ENCODE measurements at places on chromosomes 2 and 18. TPM values are rescaled to one million over a fixed set of nuclear protein-coding genes. Genes with fewer than 3 reads are reported as not detected.

DNA sequence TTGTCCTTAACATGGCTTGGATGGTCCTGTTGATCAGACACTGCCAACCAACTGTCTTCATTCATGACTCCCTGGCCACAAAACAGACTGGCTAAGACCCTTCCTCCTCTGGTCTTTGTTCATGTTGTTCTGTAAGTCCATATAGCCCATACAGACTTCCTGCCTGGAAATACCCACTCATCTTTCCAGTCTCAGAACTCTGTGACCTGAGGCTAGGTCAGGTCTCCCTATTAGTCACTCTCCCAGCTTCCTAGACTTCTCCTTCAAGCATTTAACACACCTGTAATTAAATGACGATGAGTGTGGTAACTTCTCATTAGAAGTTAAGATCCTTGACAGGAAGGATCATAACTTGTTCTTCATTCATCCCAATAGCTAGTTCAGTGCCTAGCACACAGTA, 56.3 kb downstream of the CCDC93 start:
- H3K27me3 ChIP-seq = no peaks in the 10 kb centered on the region
- DNase-seq = no peak
- H3K27ac ChIP-seq = no peak overlapping the region
- H3K4me1 ChIP-seq = no peaks in the 10 kb centered on the region

DNA sequence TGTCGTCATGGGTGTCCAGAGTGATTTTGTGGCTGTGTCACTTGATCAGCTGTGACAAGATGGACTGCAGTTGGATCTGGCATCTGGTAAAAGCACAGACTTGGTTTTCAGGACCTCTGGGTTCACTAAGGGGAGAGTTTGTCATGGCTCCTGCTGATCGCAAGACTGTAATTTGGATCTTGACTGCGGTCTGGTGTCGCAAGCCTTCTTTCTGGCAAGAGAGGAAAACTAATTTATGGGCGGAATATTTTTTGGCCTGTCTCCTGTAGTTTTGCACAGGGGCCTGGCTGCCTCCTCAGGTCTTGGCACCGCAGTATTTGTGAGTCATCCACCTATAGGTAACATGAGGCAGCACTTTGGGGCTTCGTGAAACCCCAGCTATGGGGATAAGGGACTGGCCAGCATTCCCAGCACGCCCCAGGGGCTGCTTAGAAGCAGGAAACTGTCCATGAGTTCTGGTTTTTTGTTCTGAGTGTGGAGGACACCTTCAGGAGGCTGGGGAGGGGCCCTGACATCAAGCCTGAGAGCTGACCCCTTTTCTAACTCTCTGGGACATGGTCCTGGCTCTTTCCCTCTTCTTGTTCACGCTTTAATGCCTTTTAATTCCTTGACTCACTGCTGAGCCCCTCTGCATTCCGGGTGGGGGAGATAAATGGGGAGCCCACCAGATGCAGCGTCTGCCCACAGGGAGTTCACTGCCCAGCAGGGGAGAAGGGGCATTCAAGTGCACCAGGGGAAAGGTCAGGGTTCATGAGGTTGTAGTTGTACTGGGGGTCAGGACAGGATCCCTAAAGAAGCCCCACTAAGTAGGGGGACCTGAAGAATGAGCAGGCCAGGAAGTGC, 12.2 kb downstream of the SH3BP4 start:
- H3K27ac ChIP-seq = no peak overlapping the region
- DNase-seq = no peak
- no peak overlapping the region for H3K4me3 ChIP-seq
- H3K4me1 ChIP-seq = no peaks in the 10 kb centered on the region
- H3K36me3 ChIP-seq = no peaks in the 10 kb centered on the region

GRCh38 chr18:31207391-31207790, 44.7 kb upstream of the DSC1 start:
- H3K4me3 ChIP-seq = no peak overlapping the region
- no peaks in the 10 kb centered on the region for H3K36me3 ChIP-seq
- H3K27ac ChIP-seq = no peak overlapping the region
- no peak for DNase-seq

DNA sequence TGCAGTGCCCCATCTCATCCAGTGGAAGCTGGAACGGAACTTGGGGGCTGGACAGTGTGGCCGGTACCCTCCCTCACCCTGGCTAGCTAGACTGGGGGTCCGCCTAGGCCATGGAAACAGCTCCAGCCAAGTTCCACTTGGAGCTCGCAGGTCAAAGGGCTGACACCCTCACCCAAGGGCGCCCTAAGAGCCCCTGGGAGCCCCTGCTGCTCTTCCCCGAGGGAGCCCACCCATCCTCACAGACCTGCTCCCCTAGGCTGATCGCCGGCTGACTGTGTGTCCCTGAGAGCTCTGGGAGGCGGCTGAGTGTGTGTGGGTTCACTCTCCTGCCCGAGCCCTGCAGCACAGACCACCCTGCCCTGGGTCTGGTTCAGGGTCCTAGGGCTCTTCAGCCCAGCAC, 118.2 kb upstream of the OTOS start:
- no peak overlapping the region for H3K4me3 ChIP-seq
- H3K27ac ChIP-seq = peak overlapping the region; percentile 68
- DNase-seq = no peak

- H3K27ac ChIP-seq = no peak overlapping the region
- no peak overlapping the region for H3K4me3 ChIP-seq
- H3K4me1 ChIP-seq = peaks cover 7% of the 10 kb centered on the region
- H3K27me3 ChIP-seq = no peaks in the 10 kb centered on the region
- no peaks in the 10 kb centered on the region for H3K36me3 ChIP-seq
Measured at GRCh38 chr2:48165070-48165753, 258.9 kb upstream of the FBXO11 start.

DNA sequence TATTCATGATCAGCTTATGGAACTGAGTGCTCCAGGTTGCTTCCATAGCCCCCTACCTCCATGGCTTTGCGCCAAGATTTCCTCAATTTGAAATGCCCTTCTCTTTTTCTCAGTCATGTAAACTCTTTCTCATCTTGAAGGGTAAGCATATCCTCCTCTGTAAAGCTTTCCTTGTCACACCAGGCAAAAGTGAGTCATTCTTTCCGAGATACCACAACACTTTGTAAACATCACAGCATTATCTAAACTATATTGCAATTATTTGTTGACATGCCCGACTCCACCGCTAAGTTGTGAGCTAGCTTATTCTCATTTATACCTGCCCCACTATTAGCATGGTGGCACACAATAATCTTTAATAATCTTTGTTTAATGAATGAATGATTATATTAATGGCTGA, 419.5 kb upstream of the CHST9 start:
- no peaks in the 10 kb centered on the region for H3K27me3 ChIP-seq
- H3K4me1 ChIP-seq = peaks cover 3% of the 10 kb centered on the region
- no peak overlapping the region for H3K4me3 ChIP-seq
- H3K27ac ChIP-seq = no peak overlapping the region

- no peaks in the 10 kb centered on the region for H3K36me3 ChIP-seq
- H3K4me1 ChIP-seq = no peaks in the 10 kb centered on the region
- H3K27me3 ChIP-seq = no peaks in the 10 kb centered on the region
- no peak overlapping the region for H3K27ac ChIP-seq
Measured at GRCh38 chr2:162908567-162908966, 70.0 kb upstream of the KCNH7 start.

DNA sequence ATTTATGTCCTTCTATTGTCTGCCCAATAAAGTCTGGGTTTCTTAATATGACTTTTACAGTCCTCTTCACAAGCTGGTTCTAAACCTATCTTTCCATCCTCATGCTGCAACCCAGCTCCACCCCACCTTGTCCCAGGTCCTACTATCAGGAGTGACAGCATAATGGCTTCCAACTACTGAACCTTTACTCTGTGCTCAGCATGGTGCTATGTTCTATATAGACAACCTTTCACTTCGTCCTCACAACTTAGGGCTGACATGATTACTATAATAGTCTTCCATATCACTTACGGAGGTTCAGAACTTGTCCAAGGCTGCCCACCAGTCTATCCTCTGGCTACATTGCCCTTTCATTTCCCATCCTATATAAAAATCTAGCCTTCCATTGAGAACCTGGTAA, 256.8 kb downstream of the ALK start:
- no peak overlapping the region for H3K4me3 ChIP-seq
- no peaks in the 10 kb centered on the region for H3K36me3 ChIP-seq
- no peaks in the 10 kb centered on the region for H3K4me1 ChIP-seq
- no peaks in the 10 kb centered on the region for H3K27me3 ChIP-seq
- DNase-seq = no peak

DNA sequence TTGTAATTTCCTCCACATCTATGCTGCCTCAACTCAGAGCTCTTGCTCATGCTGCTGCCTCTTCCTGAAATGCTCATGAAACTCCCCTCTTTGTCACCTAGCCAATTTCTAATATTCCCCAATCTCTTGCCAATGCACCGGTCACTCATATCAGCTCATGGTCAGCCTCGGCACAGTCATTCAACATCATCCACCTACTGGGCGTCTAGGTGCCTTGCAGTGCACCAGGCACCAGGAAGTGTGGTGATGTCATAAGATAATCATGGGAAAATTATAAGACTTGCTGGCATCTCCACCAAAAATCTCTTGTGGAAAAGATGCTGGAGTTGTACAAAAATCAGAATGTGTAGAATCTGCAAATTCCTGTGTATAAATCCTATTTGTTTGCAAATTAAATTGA, 52.6 kb upstream of the RAB27B start:
- no peaks in the 10 kb centered on the region for H3K4me1 ChIP-seq
- no peak for DNase-seq
- no peaks in the 10 kb centered on the region for H3K36me3 ChIP-seq
- H3K4me3 ChIP-seq = no peak overlapping the region
- no peaks in the 10 kb centered on the region for H3K27me3 ChIP-seq
- H3K27ac ChIP-seq = no peak overlapping the region

DNA sequence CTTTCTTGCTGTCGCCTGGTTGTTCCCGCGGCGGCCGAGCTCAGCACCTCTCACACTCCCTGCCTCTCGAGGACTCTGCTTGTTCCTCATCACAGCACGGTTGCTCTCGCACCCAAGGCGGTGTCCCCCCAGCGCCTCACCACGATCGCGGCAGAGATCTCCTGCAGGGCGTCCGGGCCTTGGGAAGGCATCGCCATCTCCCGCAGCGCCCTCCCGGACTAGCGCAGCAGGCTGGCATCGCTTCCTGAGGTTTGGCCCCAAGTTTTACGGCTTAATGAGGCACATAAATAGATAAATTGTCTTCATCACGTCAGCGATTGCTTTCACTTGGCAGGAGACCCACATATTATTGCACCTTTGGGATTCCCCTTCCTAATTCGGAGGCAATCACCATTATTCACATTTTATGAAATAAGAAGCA, 125.4 kb downstream of the RGPD3 start:
- no peaks in the 10 kb centered on the region for H3K27me3 ChIP-seq
- H3K4me3 ChIP-seq = no peak overlapping the region
- H3K36me3 ChIP-seq = no peaks in the 10 kb centered on the region
- no peak for DNase-seq
- no peaks in the 10 kb centered on the region for H3K4me1 ChIP-seq

GRCh38 chr2:122531290-122532071, 776.0 kb downstream of the TSN start:
- H3K27me3 ChIP-seq = no peaks in the 10 kb centered on the region
- H3K36me3 ChIP-seq = no peaks in the 10 kb centered on the region
- no peak overlapping the region for H3K4me3 ChIP-seq

DNA sequence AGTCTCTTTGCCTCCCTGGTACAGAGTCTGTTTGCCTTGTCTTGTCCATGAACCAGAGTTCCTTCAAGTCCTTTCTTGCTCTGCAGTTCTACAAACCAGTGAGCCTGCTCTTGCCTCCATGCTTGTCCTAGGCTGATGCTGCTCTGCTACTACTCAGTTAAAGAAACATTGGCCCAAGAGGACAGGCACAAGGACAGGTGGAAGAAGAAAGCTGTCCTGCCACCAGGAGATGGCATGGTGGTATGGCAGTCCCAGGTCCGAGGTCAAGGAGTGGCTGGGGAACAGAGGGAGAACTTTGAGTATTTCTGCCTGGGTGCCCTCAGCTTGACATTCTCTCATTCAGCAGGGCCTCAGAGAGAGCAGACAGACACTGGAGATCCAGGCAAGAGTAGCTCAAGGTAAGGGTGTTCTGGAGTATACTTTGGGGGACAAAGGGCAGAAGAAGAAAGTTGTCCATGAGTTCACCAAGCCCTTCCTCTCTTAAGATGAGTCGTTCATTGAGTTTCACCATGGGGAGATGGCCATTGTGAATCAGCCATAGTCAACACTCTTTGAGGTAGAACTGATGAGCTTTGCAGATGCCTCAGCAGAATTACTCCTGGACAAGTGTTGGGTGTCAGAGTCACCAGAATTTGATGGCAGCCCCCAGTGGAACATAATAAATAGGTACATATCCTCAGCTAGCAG, 20.4 kb downstream of the TTC32 start:
- no peaks in the 10 kb centered on the region for H3K4me1 ChIP-seq
- peak; percentile 5 for DNase-seq
- H3K4me3 ChIP-seq = no peak overlapping the region

GRCh38 chr2:15674637-15675455, 83.2 kb downstream of the DDX1 start:
- no peak for DNase-seq
- H3K4me3 ChIP-seq = no peak overlapping the region
- H3K4me1 ChIP-seq = no peaks in the 10 kb centered on the region
- H3K27ac ChIP-seq = no peak overlapping the region
- no peaks in the 10 kb centered on the region for H3K36me3 ChIP-seq
- no peaks in the 10 kb centered on the region for H3K27me3 ChIP-seq

- H3K4me1 ChIP-seq = no peaks in the 10 kb centered on the region
- H3K36me3 ChIP-seq = no peaks in the 10 kb centered on the region
- H3K27ac ChIP-seq = no peak overlapping the region
- no peak for DNase-seq
Measured at GRCh38 chr18:73535189-73535588, 612.4 kb downstream of the FBXO15 start.

- no peaks in the 10 kb centered on the region for H3K36me3 ChIP-seq
- no peak for DNase-seq
- no peak overlapping the region for H3K4me3 ChIP-seq
- no peaks in the 10 kb centered on the region for H3K4me1 ChIP-seq
- no peak overlapping the region for H3K27ac ChIP-seq
Measured at GRCh38 chr2:26917135-26917836, 53.2 kb upstream of the MAPRE3 start.

DNA sequence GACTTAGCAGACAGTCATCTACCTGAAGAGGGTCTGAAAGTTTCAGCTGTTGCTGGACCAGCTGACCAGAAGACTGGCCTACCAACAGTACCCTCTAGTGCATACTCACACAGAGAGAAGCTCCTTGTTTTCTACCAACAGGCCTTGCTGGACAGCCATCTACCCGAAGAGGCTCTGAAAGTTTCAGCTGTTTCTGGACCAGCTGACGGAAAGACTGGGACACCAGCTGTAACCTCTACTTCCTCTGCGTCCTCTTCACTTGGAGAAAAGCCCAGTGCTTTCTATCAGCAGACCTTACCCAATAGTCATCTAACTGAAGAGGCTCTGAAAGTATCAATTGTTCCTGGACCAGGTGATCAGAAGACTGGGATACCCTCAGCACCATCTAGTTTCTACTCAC, 63.2 kb downstream of the ALMS1 start:
- H3K27me3 ChIP-seq = no peaks in the 10 kb centered on the region
- no peak for DNase-seq
- H3K4me1 ChIP-seq = peaks cover 3% of the 10 kb centered on the region
- H3K4me3 ChIP-seq = no peak overlapping the region

- H3K4me1 ChIP-seq = peaks cover 16% of the 10 kb centered on the region
Measured at GRCh38 chr2:201130524-201131186, 14.7 kb downstream of the CFLAR start.

Gene CYP27C1
- total RNA-seq = 0.08 TPM

Gene PLCL1
- total RNA-seq = 0.59 TPM

Gene CRACDL
- 0.17 TPM for total RNA-seq

Gene GREB1
- total RNA-seq = 6.3 TPM

Gene RBM45
- 6.6 TPM for total RNA-seq

Gene LYPD6
- 0.25 TPM for total RNA-seq

Gene CDH2
- 49.5 TPM for total RNA-seq

Gene LINC00305
- total RNA-seq = 0.84 TPM

Gene TGFA
- total RNA-seq = 2.9 TPM

Gene TTR
- 600 TPM for total RNA-seq

Gene CTNNA2
- total RNA-seq = 0.05 TPM

Gene TMEM87B
- total RNA-seq = 6.4 TPM
